ENCODE measurements at places on chromosomes 6 and 20.

DNA sequence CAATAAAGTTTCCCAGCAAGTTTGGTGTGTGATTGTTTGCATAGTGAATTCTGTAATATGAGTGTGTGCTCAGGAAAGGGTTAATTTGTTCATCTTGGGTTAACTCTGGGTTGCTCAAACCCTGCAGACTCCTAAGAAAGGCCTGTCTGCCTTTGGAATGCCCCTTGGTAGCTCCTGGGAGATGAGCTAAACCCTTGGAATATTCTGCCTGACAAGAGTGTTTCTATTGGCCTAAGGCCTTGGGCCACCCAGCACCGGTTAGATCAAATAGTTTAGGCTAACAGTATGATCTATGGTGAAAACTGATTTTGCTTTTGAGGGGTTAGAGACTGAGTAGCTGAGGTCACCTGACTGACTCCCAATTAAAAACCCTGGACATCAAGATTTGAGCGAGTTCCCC lies 248.3 kb downstream of the GRM1 start:
- no peak for DNase-seq

DNA sequence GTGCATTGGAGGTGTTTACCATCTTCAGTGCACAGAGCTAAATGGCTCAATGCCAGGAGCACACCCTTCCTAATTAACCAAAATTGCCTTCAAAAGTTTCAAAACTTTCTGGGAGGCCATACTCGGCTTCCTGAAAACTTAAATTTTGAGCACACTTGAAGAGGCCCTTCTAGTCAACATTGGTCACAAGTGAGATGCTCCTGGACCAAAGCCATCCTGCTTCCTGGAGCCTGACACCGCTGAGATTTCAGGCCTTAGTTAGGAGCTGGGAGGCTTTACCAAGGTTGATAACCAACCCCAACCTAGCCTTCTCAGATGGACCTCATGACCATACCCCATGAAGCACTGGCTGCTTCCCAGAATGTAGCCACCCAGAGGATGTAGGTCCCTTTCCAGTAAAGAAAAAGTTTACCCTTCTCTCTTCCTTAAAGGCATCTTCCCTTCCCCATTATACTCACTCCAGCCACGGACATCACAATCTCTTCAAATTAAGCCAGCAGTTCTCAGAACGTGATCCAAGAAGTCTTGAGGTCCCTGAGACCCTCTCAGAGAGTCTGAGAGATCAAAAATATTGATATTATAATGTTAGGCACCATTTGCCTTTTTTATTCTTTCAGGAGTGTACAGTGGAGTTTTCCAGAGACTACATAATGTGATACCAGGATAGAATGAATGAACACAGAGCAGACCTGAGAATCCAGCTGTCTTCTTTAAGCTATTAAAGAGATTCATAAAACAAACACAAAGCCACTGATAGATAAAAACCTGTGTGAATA lies 32.8 kb upstream of the SPTLC3 start:
- DNase-seq, result no peak

- no peak for DNase-seq
Measured at GRCh38 chr20:15359056-15359455, 1021.6 kb upstream of the FLRT3 start.

DNA sequence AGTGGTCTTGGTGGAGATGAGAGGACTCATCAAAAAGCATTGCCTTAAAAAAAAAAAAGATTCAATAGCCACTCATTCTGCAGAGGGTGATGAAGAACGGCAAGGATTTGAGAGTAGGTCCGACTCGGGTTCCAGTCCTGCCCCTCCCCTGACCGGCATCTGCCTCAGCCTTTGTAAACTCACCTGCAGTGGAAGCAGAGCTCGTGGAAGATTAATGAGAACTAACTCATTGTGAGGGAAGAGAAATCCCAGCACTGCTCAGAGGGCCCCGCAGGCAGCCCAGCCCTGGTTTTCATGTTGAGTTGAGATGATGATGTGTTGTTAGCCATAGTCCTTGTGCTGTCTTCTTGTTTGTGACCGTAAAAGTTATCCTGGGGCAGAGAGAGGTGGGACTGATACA lies 59.4 kb downstream of the GCNT2 start:
- DNase-seq, result no peak

DNA sequence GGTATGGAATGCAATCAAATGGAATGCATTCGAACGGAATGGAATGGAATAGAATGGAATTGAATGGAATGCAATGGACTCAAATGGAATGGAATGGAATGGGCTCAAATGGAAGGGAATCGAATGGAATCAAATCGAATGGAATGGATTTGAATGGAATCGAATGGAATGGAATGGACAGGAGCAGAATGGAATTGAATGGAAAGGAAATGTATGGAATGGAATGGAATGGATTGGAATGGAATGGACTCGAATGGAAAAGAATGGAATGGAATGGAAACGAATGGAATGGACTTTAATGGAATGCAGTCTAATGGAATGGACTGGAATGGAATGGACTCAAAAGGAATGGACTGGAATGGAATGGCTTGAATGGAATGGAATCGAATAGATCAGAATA lies 18.3 kb upstream of the DEFB115 start:
- no peak for DNase-seq

GRCh38 chr6:143759666-143760065 lies 81.9 kb downstream of the PHACTR2 start:
- no peak for DNase-seq

- DNase-seq, result no peak
Measured at GRCh38 chr20:24962182-24962492, 13.1 kb downstream of the CST7 start.

DNA sequence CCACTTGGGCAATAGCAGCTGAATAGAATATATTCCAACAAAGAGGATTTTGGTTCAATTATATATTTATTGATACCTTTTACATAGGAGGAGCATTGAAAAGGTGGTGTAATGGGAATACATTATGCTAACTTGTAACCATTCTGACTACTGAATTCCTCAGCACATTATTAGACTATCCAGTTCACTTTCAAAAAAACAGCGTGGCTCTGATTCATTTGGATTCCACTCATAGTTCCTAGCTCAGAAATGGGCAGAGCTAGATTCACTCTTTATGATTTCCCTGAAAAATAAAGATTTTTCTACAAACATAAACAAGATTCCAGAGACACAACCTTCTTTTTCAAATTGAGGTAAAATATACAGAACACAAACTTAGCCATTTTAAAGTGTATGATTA lies 9.2 kb upstream of the TRERF1 start:
- no peak for DNase-seq

Data from GM04503 (cell line).